ENCODE measurements at places on chromosomes 16 and 17.
A peak's percentile ranks its signal among the peaks of the same experiment; 100 is the strongest.

GRCh38 chr17:83103200-83103942 lies 24.0 kb downstream of the METRNL start:
- no peak for DNase-seq

DNA sequence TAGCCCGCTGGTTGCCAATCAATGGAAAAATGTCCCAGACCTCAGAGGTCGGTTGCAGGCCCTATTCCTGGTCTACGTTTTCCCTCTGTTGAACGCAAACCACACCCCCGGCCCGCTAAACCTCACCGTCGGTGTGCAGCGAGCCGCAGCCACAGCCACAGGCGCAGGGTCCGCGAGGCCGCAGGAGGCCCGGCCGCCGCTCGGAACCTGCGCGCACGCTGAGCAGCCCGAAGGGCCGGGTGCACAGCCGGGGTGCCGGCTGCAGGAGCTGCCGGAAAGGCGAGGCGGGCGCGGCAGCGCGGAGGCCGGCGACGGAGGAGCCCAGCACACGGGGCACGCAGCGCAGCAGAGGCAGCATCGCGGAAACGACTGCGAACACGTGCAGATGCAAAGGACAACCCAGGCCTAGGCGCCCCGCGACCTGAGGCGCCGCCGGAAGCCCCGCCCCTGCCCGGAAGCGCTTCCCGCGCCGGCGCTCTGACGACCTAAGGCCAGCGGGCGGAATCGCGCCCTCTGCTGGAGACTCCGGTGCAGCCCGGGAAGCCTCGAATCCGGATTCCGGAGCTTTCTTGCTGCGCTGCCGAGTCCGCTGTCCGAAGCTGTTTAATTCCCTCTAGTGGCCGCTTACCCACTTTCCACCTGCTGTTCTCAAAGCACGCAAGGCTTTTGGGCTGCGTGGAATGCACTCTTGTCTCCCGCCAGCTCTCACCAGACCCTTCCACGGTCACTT lies at the start of gene C1QBP:
C1QBP (minus strand) TSS at position 440 of the 730 bp plus-strand sequence; CDS start at position 358, 82 bp downstream.
- DNase-seq, result peak; percentile 90

DNA sequence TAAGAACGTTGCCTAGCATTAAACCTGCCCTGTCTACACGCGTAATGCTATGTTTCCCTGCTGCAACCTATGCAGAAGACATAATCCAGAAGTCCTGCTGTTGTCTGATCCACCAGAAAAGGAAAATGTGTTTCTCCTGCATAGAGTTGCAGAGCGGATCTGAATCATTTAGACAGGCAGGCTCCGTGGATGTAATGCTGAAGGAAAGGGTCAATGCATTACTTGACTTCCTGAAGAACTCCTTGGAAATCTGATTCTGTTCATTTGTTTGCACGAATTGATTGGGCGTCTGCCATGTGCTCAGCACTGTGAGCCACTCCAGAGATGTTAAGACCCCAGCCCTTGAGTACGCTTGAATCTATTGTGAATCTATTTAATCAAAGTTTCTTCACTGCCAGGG lies 83.4 kb downstream of the FOXL1 start:
- no peak for DNase-seq

GRCh38 chr17:7557775-7558543 lies 591 bp upstream of the TNFSF13 start:
- no peak for DNase-seq

DNA sequence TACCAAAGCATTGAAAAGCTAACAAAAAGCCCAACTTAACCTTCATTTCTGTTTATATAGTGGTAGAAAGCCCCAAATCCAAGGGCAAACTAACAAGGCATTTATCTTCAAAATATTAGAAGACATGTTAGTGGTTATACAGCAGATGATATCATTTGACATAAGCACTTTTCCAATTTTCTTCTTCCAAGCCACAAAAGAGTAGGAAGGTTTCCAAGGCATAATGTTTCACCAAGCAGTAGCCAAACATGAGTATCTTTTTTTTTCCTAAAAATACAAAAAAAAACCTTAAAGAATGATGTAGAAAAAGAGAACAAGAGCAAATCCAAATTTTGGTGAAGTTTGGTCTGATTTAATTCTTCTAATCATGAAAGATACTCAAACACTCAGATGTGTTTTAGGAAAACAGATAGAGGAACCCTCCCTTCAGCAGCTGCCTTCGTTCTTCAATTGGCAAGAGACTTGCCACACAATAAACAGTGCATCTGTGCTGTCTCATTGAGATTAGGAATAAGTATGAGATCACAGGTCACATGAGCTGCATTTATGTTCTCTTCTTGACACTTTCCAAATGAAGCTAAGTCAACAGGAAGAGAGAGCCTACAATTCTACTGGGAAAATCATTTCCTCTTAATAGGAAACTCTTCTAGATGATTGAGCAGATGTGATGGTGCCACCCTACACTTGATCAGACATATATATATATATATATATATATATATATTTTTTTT lies 106.7 kb downstream of the TTC19 start:
- no peak for DNase-seq

DNA sequence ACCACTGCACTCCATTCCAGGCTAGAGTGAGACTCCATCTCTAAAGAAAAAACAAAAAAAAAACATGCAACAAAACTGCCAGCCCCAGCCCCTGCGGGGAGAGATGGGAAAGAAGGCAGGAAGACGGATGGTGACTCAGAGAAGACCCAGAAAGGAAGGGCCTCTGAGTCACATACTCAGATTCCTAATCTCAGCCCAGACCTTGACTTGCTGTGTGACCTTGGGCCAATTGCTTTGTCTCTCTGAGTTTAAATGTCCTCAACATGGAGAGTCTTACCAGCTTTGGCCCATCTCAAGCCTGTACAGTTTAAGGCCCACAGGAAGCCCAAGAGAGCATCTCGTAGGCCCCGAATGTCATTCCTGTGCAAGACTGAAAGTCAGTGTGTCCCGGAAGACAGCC lies 86.5 kb upstream of the LHX1 start:
- no peak for DNase-seq

GRCh38 chr16:82192665-82193064 lies 22.6 kb upstream of the MPHOSPH6 start:
- DNase-seq, result peak; percentile 17

- no peak for DNase-seq
These were observed 69.5 kb downstream of the JPH3 start for GRCh38 chr16:87671715-87672270.

DNA sequence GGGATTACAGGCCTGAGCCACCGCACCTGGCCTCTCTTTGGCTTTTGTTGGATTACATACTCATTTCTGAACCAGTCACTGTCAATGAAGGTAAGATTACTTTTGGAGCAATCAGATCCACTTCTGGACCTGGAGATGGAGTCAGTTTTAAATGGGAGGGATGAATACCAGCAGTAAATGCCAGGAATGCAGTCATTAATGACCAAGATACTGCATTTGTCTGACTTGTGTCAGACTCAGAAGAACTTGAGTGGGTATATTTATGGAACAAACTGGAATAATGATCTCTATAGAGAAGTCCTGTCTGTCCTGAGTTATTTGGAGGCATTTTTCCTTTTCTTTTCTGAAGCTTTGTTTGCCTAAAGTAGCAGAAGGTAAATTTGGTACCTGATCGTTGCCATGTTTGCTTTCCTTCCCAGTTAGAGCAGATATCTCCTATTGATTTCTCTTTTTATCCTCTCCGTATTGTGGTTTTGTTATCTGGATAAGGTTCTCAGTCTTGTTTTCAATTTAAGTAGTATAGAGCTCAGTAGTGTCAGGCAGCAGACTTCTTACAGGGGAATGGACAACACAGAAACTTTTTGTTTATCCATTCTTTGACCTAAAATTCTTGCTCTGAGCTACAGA lies 10.7 kb downstream of the NLK start:
- DNase-seq, result no peak
